Effector CD4-positive, alpha-beta T cell (primary cell): ENCODE measurements at places on chromosomes 2 and 18.

GRCh38 chr2:85243101-85244072 lies 84.4 kb downstream of the TGOLN2 start:
- DNase-seq: no peak

GRCh38 chr2:74764429-74765272 lies 69.3 kb upstream of the HK2 start:
- DNase-seq: no peak

- no peak for DNase-seq
Observed at GRCh38 chr2:228509021-228509420, 327.5 kb upstream of the SPHKAP start.

DNA sequence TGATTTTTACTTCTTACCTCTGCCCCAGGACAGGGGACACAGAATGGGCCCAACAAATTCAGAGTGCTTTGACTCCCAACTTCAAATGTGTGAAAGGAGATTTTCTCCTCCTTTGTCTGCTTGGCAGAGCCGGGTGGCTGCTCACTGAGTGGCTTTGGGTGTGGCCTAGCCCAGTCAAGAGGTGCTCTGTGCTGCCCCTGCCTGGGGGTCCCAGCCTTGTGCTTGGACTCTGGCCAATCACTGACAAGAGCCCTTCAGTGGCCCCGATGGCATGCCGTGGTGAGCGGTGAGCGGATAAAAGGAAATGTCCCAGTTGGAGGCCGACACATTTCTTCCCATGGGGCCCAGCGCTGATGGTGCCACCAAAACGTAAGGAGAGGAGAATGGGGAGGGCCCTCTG lies 259.2 kb downstream of the CELF4 start:
- no peak for DNase-seq

GRCh38 chr2:187429989-187430388 lies 18.1 kb downstream of the CALCRL start:
- no peak for DNase-seq
